Stimulated activated CD8-positive, alpha-beta memory T cell treated with anti-CD3 and anti-CD28 coated beads, Interleukin-4, amount 100 ng/mL, for 1 hour (primary cell): ENCODE measurements at places on chromosomes 7 and 10.

GRCh38 chr10:76114581-76115001, 683.2 kb downstream of the LRMDA start:
- DNase-seq = no peak

- DNase-seq = no peak
These were observed 56.5 kb upstream of the PFKFB3 start for GRCh38 chr10:6146013-6146785.

DNA sequence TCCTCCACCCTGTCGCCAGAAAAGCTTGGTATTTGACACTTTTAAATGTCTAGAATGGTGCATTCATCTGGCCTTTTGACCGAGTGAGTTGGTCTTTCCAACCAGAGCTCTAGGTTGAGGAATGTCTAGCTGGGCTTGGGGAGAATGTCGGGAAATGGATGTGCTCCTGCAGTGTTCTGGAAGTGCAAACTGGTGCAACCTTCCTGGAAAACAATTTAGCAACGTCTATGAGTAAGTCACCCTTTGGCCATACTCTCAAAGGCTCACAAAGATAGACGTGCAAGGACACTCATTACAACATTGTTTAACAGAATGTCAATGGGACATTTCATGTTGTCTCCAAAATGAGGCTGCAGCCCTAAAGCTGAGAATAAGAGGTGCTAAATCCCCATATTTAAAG, 12.2 kb upstream of the NMT2 start:
- no peak for DNase-seq

GRCh38 chr10:96568402-96568801, 18.4 kb downstream of the TM9SF3 start:
- no peak for DNase-seq

GRCh38 chr7:79930604-79931003, 204.0 kb upstream of the GNAI1 start:
- no peak for DNase-seq

GRCh38 chr7:13217768-13218167, 530.3 kb downstream of the ARL4A start:
- no peak for DNase-seq

GRCh38 chr7:36301914-36302771, 87.5 kb upstream of the ANLN start:
- no peak for DNase-seq

DNA sequence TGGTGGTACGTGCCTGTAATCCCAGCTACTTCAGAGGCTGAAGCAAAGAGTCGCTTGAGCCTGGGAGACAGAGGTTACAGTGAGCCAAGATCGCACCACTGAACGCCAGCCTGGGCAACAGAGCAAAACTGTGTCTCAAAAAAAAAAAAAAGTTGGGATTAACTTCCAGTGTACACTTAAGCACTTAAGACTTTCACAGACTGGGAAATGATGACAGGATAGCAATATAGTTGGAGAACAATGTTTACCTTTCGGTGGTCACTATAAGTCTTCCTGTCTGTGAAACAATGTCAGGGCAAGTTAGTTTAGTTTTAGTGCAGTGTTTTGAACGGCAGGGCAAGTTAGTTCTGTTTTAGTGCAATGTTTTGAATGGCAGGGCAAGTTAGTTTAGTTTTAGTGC, 130.2 kb downstream of the TPST1 start:
- DNase-seq = no peak

DNA sequence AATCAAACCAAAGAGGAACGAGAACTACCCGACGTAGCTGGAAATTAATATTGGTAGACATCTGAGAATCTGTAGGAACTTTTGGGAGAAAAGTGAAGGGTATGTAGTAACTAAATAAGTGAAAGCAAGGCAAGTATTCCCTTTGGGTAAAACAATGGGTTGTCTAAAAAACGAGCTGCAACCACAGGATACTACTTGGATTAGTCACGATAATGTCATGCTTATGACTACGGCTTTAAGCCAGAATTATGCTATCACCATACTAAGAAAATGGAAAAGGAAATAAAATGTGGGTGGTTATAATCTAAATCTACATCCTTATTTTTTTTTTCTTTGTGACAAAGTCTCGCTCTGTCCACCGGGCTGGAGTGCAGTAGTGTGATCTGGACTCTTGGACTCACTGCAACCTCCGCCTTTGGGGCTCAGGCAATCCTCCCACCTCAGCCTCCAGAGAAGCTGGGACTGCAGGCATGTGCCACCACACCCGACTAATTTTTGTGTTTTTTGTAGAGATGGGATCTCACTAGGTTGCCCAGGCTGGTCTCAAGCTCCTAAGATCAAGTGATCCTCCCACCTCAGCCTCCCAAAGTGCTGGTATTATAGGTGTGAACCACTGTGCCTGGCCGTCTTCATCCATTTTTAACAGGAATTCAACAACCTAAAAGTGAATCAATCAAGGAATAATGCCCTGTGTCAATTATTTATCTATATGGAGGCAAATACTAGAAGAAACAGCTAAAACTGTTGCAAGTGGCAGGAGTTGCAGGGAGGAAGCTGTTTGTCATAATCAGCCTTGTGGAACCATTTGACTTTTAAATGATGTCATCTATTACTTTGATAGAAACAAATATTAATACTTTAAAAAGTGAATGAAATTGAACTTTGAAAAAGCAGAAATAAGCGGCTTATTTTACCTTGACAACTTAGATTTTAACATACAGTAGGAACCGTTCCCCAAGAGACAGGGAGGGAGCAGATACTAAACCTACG, 189.3 kb downstream of the PRPF18 start:
- DNase-seq = no peak

- DNase-seq = no peak
These were observed 79.3 kb downstream of the ELFN1 start for GRCh38 chr7:1749351-1749863.

DNA sequence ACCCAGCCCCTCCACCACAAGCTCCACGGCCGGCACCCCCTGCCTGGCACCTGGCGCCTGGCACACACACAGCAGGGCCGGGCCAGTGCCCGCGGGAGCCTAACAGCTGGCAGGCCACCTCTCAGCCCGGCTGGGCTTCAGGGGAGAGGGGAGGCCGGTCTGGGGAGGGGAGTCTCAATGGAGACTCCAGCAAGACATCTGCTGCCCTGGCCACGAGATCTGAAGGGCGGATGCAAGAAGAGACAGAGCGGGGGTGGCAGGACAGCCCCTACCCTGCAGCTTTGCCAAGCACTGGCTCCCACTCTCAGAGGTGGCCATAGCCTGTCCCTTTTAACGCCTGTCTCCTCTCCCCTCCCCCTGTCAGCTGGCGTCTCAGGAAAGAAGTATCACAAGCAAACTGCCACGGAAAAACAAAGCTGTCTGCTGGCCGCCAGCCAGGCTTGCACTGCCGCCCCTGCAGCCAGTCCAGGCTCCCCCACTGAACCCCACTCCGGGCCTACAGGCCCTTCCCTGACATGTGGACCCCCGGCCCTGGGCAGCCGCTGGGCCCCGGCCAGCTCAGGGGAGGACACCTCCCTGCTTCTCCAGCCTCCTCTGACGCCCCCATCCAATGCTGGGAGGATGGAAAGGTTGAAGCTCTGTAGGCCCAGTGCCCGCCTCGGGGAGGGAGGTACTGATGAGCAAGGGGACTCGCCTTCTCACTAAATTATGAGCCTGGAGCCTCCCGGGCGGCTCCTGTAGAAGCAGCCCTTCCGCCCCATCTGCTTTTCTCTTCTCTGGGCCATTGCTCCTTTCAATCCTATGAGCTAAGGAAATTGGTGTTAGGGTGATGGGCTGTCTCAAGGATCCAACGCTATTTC, 178.4 kb downstream of the ARHGAP12 start:
- DNase-seq = no peak

DNA sequence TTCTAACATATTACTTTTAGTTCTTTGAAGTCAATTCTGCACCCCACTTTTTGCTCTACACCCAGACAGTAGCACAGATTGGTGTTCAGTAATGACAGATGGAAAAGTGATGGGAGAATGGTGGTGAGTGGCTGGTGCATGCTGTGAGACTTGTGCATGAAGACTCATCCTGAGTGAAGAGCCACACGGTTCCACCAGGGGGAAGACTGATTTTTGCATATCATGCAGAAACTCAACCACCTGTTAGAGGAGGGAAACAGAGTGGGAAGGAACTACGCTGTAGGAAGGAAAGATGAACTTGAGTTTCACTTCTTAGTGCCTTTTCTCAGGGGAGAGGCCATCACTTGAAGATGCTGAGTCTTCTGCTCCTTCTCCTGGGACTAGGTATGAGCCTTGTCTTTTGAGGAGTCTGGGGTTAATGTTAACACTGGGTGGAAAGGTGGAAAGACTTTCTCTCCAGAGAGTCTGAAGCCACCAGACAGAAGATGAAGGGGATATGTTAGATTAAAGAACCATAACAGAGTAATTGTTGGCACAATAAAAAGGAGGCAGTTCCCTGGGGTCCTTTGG, 9.3 kb upstream of the PRSS1 start:
- no peak for DNase-seq

DNA sequence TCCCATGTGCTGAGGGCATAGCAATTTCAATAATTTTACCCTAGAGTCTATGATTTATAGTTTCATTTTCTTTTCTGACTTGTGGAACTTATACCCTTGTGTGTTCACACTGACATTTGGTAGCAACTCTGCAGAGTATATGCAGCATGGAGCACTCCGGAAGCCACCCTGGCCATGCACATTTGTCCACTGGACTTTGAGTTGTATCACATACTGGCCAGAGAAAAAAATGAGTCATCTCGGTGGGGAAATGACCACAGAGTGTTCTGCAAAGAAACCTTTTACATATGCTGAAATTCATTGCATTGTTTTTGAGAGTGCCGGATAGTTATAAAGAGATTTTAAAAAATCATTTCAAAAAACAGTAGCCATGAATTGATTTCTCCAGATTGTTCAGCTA, 164.8 kb upstream of the COBL start:
- DNase-seq = no peak

DNA sequence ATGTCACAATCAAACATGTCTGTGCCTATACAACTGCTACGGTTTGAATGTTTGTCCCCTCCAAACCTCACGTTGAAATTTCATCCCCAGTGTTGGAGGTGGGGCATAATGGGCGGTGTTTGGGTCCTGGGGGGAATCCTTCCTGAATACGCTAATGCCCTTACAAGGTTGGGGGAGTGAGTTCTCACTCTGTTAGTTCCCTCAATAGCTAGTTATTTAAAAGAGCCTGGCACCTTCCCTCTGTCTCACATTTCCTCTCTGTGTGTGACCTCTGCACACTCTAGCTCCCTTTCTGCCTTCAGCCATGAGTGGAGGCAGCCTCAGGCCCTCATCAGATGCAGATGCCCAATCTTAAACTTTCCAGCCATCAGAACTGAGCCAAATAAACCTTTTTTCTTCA, 129.5 kb downstream of the GRM8 start:
- DNase-seq = no peak

GRCh38 chr7:100489824-100490223, 6.1 kb downstream of the NYAP1 start:
- no peak for DNase-seq

GRCh38 chr7:116258734-116259133, 48.4 kb downstream of the TES start:
- no peak for DNase-seq

- DNase-seq = no peak
These were observed 859.3 kb upstream of the C7orf33 start for GRCh38 chr7:147731311-147731710.

GRCh38 chr7:1872191-1873069, 202.4 kb downstream of the ELFN1 start:
- no peak for DNase-seq

DNA sequence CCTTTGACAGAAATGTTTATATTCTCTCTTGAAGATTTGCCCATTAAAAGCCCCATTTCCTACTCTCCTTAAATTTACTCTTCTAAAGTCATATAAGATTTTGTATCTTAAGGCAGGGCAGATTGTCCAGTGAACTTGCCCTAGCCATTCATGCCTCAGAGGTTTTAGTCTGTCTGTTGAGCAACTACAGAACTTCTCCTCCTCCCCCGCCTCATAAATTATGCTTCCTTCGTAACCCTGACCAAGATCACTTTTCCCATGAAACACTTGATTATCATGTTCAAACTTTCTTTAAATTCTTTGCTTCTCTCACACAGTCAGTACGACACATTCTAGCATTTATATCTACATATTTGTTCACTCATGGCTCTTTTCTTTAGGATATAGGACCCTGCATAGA, 621.3 kb downstream of the ANKRD7 start:
- DNase-seq = no peak

GRCh38 chr10:75746356-75746755, 314.9 kb downstream of the LRMDA start:
- DNase-seq = no peak

- no peak for DNase-seq
These were observed 26.9 kb upstream of the GSAP start for GRCh38 chr7:77443042-77443441.
